ENCODE measurements at places on chromosomes 6 and 20.

GRCh38 chr6:72894091-72894490 is 272.2 kb downstream of the KCNQ5 start:
- DNase-seq = no peak

- no peak for DNase-seq
These were observed 272.6 kb upstream of the HSF2 start for GRCh38 chr6:122126894-122127293.

- no peak for DNase-seq
These were observed 93.2 kb downstream of the FOXF2 start for GRCh38 chr6:1482381-1483166.

GRCh38 chr6:15090145-15090579 is 155.7 kb upstream of the JARID2 start:
- no peak for DNase-seq

DNA sequence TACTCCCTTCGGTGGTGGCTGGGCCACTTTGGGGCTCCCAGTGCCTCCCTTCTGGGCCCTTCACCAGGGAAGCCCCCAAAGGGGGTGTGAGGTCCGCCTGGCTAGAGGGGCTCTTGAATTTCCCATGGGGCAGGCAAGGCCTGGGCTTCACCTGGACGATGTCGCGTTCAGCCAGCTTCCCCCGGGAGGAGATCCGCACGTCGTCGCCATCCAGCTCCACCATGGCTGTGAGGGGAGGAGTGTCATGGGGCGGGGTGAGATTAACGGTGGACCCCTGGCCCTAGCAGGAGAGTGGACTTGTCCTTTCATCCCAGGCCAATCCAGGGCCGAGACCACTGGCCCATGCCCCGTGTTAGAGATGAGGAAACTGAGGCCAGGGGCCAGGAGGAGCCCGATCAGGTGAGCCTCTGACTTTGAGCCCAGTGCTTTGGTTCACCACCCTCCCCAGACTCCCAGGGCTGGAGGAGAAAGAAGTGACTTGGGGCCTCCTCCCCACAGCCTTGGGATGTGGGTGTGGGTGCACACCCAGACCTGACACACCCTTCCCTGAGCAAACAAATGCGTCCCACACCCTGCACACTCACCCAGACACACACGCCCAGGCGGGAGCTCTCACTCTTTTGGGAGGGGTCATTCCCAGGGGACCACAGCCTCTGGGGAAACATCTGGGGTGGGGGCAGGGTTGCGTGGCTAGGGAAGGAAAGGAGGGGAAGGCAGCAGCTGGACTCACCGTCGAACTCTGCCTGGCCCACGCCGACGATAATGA is 46.1 kb downstream of the RAB44 start:
- no peak for DNase-seq

GRCh38 chr6:37990762-37991525 is 171.4 kb downstream of the ZFAND3 start:
- DNase-seq = no peak

DNA sequence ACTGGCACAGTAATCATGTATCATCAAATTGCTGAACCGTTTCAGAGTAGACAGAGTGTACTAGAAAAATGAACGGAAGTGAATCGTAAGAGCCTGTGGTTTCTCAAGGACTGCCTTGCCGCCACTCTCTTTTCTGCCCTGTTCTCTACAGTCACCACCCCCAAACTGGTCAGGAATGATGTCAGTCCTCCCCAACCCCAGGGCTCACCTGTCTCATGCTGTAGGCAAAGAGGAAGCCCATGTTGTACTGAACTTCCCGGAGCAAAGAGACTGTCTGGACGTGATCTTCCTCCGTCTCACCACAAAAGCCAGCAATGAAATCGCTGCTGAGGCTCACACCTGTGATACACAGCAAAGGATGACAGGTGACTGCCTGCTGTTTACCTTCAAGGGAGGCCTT is 31.0 kb downstream of the CDK5RAP1 start:
- peak; percentile 21 for DNase-seq
